ENCODE measurements at places on chromosomes 5 and 9.
A peak's percentile ranks its signal among the peaks of the same experiment; 100 is the strongest.

- no peak for DNase-seq
Observed at GRCh38 chr5:2223303-2223702, 340.6 kb upstream of the IRX4 start.

- DNase-seq = no peak
Observed at GRCh38 chr5:174751154-174752000, 27.0 kb downstream of the MSX2 start.

GRCh38 chr5:2018390-2018724 is 135.6 kb upstream of the IRX4 start:
- no peak for DNase-seq

GRCh38 chr9:715300-715699 is 126.2 kb upstream of the DMRT1 start:
- no peak for DNase-seq

- DNase-seq = no peak
Observed at GRCh38 chr5:100802208-100802607, 100.9 kb downstream of the ST8SIA4 start.

DNA sequence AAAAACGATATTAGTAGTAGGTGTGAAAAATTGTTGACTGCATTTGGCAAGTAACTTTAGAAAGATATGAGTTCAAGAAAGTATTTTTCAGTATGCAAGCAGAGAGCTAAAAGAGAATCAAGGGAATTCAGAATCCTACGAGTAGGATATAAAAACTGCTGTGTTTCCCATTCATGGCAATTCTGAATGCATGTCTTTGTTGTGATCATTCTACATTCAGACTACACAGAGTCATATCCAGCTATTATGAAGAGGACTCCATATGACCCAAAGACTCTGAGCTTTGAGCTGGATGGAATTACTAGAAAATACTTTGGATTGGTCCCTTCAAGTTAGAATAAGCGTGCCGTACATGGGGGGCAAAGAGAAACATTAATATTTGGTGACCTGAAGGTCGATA is 12.0 kb downstream of the IFNE start:
- no peak for DNase-seq

GRCh38 chr9:110337727-110338126 is at the start of gene TXNDC8:
Gene TXNDC8, minus strand, starts transcription at chr9:110337863.
- peak; percentile 15 for DNase-seq

DNA sequence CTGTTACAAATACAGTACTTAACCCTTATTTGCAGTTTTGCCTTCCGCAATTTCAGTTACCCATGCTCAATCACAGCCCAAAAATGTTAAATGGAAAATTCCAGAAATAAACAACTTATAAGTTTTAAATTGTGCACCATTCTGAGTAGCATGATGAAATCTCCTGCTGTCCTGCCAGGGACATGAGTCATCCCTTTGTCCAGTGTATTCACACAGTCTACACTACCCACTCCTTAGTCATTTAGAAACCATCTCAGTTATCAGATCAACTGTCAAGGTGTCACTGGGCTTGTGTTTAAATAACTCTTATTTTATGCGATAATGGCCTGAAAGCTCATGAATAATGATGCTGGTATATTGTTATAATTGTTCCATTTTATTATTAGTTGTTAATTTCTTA is 95.8 kb downstream of the PLCXD3 start:
- DNase-seq = peak; percentile 58

- no peak for DNase-seq
Observed at GRCh38 chr9:14903040-14903439, 7.2 kb downstream of the FREM1 start.

DNA sequence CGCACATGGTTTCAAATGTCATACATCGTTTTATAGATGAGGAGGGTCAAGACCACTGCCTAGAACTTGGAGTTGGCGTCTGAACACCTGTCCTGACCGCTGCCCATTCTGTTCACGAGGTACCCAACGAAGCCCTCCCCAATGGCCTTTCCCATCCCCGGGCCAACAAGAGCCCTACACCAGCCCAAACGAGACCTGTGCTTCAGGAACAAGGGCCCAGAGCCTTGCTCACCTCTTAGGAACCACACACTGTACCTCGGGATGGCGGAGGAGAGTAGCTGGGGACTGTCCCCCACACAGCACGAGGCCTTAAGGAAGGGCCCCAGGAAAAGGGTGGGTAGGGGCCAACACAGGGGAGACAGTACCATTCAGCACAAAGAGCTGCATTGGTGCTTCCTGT is 3.0 kb downstream of the SURF6 start:
- no peak for DNase-seq

DNA sequence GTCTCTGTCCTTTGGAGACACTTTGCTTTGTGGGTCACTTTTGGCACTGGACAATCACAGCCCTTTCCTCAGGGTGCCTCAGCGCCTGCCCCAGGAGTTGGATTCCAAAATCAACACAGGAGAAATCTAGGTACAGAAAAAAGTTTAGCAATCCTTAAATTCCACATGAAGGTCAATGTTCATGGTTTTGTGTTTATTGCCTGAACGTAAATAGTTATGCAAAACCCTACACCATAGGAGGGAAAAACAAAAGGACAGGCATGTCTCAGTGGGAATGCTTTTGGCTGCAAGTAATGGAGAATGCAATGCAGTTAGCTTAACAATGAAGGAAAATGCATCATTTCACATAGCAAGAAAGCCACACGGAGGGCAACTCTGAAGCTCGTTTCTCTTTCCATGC is 6.5 kb upstream of the HMCN2 start:
- DNase-seq = no peak

DNA sequence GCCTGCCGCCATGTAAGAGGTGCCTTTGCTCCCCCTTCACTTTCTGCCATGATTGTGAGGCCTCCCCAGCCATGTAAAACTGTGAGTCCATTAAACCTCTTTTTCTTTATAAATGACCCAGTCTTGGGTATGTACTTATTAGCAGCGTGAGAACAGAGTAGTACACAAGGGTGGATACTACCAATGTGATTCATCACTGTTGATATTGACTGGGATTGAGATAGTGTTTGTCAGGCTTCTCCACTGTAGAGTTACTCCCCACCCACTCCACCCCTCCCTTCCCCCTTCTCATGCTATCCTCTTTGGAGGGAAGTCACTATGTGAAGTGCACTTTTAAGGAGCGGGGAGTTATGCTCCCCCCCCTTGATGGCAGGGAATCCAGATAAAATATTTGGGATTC is 11.4 kb upstream of the CRHBP start:
- no peak for DNase-seq

- DNase-seq = no peak
Observed at GRCh38 chr5:31990701-31991110, 183.4 kb downstream of the GOLPH3 start.

DNA sequence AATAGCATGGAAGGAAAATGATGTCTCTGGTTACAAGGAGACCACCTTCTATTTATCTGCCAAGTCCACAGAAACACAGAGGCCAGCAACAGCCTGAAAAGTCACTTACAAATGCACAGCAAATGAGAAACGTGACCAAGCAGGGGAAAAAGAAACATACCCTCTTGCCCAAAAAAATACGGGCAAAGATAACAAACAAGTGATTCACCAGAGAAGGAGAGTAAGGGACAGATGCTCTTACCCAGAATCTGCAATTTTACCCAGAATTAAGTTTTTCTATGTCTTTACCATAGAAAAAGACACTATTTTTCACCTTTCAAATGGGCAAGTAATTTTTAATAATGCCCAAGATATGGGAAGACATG is 28.1 kb downstream of the CAMSAP1 start:
- DNase-seq = no peak

- DNase-seq = no peak
Observed at GRCh38 chr5:116329503-116329902, 244.7 kb downstream of the COMMD10 start.

DNA sequence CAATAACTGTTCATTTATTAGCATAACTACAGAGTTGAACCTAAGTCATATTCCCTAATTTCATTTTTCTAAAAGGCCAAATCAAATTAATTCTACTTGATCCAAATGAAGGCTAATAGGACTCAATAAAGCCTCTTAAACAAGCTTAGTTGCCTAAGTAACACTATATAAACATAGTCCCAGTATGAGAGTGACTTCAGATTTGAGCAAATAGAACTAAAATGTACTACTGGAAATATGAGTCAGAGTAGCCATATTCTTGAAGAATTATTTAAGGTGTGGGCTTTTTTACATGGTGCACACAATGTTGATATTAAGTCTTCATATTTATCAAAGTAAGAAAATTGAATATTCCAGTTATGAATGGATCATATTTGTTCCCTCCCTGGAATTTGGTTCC is 872.3 kb downstream of the MAT2B start:
- DNase-seq = no peak

- no peak for DNase-seq
Observed at GRCh38 chr5:28397502-28397941, 1359.1 kb upstream of the CDH9 start.

GRCh38 chr5:135244620-135245021 is 154.4 kb downstream of the MACROH2A1 start:
- DNase-seq = no peak

DNA sequence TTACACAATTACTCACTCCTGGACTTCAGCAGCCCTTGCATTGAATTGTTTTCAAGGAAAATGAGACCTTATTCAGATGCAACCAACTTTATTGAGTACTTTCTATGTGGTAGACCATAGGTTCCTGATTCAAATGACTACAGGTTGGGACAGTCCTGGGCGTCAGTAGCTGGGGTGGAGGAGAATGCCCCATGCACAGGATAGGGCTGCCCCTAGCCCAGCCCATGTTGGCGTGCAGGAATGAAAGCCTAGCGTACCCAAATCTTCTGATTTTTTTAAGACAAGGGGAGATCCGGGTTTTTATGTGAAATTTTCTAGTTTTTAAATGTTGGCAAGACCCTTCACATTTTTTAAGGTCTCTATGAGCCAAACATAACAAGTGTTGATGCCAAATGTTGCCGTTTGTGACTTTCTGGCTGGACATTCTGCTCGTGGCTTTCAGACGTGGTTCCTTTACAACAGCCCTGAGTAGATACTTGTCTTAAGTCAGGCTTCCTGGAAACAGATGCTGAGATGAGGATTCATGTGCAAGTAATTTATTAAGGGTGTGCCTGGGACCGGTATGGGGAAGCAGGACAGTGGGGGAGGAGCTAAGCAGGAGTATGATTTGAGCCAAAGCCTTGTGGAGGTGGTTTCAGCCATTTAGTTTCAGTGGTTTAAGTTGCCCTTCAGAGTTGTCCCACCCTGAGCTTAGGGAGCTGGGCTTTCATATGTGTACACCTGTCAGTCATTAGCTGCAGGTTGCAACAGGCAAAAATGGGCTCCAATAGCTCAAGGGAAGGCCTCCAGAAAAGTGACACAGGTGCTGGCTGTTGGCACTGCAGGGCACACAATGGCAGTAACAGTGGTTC is 154.1 kb downstream of the NTRK2 start:
- DNase-seq = no peak

DNA sequence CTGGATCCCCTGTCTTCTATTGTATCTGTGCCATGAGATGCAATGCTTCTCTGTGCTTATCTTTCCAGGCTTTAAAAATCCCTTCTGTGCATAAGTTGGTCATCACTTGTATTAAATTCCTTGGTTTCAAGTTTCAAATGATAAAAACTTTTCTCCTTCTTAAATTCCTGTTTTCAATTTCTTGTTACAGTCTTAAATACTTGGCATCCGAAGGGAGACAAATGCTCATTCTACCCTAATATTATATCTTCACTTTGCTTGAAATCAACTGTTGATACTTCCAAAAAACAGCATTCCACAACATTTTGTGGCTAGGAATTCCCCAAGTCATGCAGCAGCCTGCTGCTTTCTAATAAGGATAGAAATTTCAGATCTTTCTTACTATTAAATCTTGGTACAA is 413.2 kb upstream of the ACTBL2 start:
- no peak for DNase-seq

DNA sequence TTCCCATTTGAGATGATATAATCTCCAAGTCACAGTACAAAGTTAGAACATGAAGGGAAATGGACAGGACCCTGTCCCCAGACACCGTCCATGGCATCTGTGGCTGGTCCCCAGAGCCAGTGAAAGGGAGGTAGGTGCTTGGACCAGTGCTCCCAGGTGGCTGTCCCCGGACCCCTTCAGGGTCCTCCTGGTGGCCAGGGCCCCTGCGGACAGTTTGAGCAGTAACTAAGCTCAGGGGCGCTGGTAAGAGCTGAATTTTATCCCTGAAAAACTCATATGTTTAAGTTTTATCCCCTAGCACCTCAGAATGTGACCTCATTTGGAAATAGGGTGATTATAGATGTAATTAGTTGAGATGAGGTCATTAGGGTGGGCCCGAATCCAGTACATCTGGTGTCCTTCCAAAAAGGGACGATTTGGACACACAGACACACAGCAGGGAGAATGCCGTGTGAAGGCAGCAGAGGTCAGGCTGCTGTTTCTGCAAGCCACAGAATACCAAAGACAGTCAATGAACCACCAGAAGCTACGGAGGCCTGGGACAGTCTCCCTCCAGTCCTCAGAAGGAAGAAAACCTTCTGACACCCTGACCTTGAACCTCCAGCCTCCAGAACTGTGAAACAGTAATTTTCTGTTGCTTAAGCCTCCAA is 185.0 kb downstream of the ATPSCKMT start:
- DNase-seq = no peak

DNA sequence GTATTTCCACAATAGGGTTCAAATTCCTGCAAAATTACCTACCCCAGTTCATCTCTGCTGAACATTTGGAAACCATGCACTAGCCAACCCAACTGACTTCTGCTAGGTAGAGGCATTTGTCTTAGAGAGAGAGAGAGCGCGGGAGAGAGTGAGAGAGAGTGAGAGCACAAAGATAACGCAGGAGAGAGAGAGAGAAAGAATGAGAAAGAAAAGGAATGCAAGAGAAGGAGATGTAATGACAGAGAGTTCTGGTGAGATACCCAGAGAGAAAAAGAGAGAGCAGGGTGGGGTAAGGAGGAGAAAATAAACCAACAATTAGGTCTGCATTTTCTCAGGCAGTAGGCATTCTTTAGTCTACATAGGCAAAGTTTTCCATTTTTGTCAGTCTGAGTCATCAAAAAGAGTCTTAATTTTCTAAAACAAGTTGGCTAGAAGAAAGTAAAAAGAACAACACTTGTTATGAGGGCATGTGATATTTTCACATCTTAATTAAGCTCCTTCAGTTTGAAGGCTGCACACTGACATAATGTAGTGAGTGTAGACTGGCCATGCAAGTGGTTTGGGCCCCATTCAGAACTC is 98.2 kb downstream of the MAP1B start:
- no peak for DNase-seq

- DNase-seq = no peak
Observed at GRCh38 chr5:179253730-179254129, 91.5 kb downstream of the ADAMTS2 start.

DNA sequence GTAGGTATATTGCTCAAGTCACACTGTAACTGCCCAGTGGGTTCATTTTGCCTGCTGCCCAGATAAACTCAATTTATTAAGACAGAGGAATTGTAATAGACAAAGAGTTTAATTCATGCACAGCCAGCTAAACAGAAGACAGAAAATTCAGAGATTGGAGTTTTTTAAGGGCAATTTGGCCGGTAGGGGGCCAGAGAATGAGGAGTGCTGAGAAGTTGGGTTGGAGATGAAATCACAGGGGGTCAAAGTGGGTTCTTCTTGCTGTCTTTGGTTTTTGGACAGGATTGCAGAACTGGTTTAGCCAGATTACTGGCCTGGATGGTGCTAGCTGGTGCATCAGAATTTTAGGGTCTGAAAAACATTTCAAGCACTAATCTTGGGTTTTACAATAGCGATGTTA is 20.7 kb upstream of the IL33 start:
- DNase-seq = no peak
